OCI-LY7 (cell line): ENCODE measurements at places on chromosomes 3 and 15. TPM values are rescaled to one million over a fixed set of nuclear protein-coding genes. Genes with fewer than 3 reads are reported as not detected.

GRCh38 chr15:96171853-96172296 is 158.6 kb upstream of the NR2F2 start:
- no peak for DNase-seq

GOLIM4 gene
- total RNA-seq, result 42.8 and 46.6 TPM in 2 replicates

DNA sequence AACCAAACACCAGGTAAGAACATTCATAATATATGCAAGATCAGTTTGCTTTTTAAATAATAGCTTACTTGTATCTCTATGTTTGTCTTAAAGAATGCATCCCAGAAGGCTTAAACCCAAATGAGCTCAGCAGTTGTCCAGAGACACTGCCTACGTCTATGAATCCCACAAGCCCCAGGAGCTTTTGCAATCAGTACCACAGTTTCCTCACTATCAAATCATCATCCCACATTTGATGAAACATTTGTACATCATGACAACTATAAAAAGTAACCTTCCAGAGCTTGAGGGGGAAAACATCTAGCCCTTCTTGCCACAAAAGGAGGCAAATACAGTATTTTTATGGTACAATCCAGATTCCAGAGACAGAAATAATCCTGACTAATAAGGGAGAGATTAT is 63.7 kb downstream of the ATP8B4 start:
- DNase-seq, result no peak

ZBBX gene
- not detected in 2 replicates for total RNA-seq

NEK10 gene
- 1.1 and 1.3 TPM in 2 replicates for total RNA-seq

BOC gene
- total RNA-seq, result not detected in 2 replicates

DNA sequence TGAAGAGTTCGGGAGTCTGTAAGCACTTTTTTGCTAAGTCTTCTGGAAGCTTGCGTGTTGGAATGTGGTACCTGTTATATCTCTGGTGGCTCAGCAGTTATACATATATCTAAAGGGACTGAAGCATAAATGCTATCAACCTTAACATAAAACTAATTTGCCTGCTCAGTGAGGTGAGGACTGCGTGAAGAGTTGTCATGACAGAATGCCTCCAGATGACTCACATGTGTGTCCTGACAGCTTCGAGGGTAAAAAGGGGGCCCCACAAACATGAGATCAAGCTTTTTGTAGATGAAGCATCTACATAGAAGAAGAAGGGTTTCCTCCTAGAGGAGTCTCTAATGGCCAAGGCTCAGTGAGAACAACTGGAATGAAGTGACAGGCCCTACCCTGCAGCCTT is 88.8 kb upstream of the C3orf80 start:
- no peak for DNase-seq

GRCh38 chr3:30918761-30919160 is 24.3 kb upstream of the GADL1 start:
- no peak for DNase-seq

DNA sequence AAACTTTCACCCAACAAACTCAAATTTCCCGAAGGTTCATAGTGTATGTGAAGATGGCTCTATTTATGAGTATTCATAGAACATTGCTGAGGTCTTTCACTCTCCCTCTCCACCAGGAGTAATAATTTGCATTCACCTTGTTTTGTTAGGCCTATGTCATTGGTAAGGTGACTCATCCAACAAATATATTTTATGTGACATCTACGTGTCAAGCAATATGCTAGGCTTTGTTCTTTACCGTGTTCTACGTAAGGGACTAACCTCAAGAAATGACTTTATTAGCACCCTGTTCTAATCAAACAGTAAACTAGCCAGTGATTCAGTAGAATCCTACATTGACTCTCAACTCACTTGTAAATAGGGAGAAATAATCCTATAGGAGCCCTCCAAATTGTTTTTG is 334.4 kb downstream of the FGF12 start:
- DNase-seq, result no peak

LRRIQ4 gene
- total RNA-seq, result 0.17 and 0.39 TPM in 2 replicates

GRCh38 chr3:189961522-189962161 is 159.1 kb downstream of the P3H2 start:
- peak; percentile 60 for DNase-seq

DNA sequence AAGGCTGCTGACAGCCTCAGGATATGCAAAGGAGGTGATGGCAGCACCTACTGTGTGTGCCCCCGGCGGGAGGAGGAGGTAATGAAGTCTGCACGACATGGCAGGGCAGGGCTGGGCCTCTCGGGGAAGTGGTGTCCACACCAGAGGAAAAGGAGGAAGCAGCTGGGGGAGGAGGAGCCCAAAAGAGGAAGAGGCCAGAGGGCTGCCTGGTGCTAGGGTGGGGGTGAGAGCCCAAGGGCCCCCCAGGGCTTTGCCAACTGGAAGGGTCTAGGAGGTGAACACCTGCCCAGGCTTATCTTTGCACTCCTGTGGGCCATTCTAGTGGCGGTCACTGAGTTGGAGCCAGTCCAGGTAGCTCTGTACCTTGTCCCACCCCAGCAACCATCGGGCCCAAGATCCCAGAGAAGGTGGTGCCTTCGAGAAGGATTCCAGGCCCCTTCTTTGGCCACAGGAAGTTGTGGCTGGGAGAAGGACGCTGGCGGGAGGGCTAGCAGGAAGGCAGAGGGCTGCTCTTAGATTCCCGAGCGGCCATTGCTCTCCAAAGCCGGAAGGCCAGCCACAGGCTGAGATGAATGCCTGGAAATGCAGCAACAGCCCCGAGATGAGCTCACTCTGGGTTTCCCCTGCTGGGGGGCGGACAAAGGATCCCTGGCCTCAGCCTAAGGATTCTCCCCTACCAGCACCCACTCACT is 7.0 kb downstream of the GNAI2 start:
- DNase-seq, result peak; percentile 68

LRRN1 gene
- not detected in 2 replicates for total RNA-seq

DNA sequence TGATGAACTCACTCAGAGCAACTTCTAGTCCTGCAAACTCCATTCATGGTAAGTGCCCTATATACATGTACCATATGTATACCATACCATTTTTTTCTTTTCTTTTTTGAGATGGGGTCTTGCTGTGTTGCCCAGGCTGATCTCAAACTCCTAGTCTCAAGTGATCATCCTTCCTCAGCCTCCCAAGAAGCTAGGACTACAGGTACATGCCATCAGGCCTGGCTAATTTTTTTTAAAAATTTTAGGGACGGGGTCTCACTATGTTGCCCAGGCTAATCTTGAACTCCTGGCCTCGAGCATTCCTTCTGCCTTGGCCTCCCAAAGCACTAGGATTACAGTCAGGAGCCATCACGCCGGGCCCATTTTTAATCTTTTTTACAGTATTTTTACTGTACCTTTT is 67.3 kb upstream of the MFGE8 start:
- no peak for DNase-seq

- peak; percentile 82 for DNase-seq
Observed at GRCh38 chr15:74620636-74621545, 5.3 kb downstream of the CLK3 start.

TRIP4 gene
- total RNA-seq, result 20.5 and 21.0 TPM in 2 replicates

GRCh38 chr15:100249096-100249815 is 92.5 kb downstream of the ADAMTS17 start:
- DNase-seq, result no peak

BLOC1S6 gene
- total RNA-seq, result 79.0 and 85.1 TPM in 2 replicates

BAHD1 gene
- total RNA-seq, result 22.3 TPM in 2 replicates

DNA sequence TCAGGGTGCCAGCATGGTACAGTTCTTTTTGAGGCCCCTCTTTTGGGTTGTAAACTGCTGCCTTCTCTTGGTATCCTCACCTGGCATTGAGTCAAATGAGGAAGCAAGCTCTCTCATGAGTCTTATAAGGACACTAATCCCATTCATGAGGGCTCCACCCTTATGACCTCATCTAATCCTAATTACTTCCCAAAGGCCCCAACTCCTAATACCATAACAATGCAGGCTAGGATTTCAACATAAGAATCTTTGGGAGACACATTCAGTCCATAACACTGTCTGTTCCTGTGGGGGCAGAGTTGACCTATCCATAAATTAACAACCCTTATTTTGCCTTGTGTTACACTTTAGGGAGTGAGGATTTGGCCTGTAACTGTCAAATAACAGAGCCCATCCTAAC is 278.3 kb downstream of the LRTM1 start:
- DNase-seq, result no peak

GRCh38 chr15:40234783-40235182 is 4.1 kb upstream of the PAK6 start:
- DNase-seq, result no peak

GRCh38 chr3:58035524-58036255 is 27.5 kb downstream of the FLNB start:
- DNase-seq, result no peak

HIGD2B gene
- 0.33 TPM in 1 of 2 replicates, not detected in the other for total RNA-seq

- DNase-seq, result peak; percentile 70
Observed at GRCh38 chr15:70478251-70478990, 284.9 kb downstream of the UACA start.

DNA sequence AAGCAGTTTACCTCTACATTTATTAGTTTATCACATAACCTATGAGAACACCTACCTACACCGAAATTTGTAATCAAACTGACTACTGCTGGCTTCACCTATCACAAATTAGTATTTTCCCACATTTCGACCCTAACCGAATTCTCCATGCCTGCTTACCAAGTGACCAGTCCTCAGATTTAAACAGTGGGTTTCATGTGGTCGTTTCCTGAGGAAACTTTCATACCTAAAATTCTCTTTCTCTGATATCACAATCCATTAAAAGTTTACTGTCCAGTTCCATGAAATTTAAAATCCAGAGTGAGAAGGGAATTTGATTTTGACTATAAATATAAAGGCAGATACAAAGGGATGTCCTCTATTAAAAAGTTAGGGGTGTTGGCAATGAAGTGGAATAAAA is 1.9 kb downstream of the PLOD2 start:
- DNase-seq, result no peak

DNA sequence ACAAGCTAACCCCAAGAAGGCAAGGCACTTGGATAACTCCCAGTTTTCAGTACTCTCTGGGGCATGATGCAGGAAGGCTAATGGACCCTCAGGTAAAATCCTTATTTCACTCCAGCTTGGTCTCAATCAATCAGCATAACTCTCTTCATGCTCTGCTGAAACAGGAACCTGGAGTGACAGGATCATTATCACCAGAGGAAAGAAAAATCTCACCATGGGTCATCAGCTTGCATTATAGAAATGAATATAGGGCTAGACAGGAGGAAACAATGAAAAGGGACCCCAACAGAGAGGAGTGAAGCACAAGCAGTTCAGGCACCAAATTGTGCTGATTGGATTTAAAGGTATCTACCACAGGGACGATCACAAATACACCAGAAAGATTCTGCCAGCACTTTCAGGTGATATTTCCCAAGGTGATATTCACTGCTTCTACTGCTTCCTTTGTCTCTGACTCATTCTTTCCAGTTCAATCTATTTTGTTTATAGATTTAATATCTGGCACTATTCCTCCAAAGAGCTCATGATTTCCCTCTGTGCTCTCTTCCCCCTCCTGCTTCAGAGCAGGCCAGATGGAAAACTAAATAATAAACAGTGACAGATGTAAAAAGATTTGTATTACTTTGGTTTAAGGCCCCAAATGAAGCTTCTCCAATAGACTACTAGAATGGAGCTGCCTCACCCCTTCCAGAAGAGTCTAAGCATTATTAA is 22.9 kb upstream of the THUMPD3 start:
- DNase-seq, result no peak

ERICH6 gene
- total RNA-seq, result 0.38 TPM in 1 of 2 replicates, not detected in the other

DNA sequence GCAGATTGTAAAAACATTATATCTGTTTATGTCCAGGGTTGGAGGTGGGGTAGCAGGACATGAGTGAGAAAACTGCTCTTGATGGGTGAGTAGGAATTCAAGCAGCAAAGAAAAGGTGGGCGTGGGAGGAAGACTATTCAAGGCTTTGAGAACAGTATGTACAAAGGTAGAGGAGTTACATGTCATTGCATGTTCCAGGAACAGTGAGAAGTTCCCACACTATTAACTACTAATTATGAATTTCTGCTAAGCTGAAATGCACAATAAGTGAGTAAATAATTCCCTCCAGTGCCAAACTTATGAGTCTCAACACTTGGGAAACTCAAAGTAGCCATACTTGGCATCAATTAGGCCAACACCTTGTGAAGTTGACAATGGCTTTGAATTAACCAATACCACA is 80.1 kb downstream of the SRGAP3 start:
- no peak for DNase-seq

RBP2 gene
- total RNA-seq, result not detected in 2 replicates
